ENCODE measurements at places on chromosomes 2 and 18.

DNA sequence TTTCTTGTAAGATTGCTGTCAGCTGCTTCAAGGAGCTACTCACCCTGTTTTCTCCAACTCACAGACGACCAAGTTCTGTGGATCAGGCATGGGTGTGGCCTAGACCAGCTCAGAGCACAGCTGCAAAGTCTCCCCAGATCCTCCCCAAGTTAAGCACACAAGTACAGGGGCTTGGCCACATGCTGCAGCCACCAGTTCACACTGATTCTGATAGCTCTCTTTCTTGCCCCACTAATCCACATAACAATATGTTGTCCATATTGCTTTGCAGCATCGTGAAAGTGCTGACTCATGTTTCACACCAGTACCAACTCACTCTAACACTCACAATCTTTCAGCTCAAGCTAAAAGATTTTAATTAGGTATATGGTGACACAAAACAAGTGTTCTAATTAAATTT, 437.0 kb downstream of the PARD3B start:
- no peak for DNase-seq

GRCh38 chr2:215528555-215528954, 92.7 kb upstream of the FN1 start:
- no peak for DNase-seq

- DNase-seq, result no peak
Observed at GRCh38 chr2:209592106-209592505, 168.3 kb downstream of the MAP2 start.

DNA sequence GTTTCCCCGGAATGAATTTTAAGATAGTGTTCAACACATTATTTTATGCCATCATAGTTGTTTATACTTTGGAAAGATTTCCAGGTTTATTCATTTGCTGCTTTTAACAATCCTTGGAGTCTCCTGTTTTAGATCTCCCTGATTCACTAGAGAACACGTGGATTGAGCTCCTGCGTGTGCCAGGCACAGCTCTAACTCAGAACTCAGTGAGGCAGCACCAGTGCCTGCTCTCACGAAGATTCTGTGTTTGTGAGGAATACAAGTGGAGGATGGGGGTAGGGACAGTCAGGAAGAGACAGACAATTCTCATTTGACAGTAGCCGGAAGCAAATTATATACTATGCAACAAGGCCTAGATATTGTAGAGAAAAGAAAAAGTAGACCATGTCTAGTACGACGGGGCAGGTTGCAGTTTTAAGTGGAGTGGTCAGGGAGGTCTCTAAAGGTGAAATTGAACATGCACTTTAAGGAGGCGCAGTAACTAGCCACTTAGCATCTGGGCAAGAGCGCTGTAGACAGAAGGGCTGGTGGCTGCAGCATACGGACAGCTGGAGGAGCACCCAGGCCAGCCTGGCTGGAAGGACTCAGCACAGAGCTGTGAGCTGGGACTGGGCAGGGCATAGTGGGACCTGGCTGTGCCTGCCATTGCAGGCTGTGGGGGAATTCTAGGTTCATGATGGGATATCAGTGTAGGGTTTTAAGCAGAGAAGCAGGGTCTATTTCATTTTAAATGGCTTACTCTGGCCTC, 24.3 kb downstream of the RNF144A start:
- DNase-seq, result no peak

- DNase-seq, result peak; percentile 51
Observed at GRCh38 chr18:58180738-58181353, 136.8 kb downstream of the NEDD4L start.

GRCh38 chr2:189854940-189855339, 70.7 kb downstream of the PMS1 start:
- DNase-seq, result no peak

- no peak for DNase-seq
Observed at GRCh38 chr2:231330311-231330710, 65.2 kb upstream of the B3GNT7 start.

DNA sequence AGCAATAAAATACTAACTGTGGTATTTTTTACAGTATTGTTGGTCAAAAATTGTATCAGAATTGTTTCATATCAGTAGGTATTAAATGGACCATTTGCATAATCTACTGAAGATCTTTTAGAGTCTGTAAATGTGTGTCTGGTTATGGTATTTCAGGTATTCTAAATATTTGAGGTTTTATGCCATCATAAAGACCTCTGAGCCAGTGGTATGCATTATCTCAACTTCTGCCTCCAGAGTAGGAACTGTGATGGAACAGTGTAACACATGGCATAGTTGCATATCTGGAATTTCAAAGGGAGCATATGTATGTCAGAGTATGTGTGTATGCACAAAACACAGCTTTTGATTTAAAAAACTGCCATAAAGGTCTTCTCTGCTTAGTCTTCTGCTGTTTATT, 15.4 kb downstream of the GREB1L start:
- DNase-seq, result no peak

DNA sequence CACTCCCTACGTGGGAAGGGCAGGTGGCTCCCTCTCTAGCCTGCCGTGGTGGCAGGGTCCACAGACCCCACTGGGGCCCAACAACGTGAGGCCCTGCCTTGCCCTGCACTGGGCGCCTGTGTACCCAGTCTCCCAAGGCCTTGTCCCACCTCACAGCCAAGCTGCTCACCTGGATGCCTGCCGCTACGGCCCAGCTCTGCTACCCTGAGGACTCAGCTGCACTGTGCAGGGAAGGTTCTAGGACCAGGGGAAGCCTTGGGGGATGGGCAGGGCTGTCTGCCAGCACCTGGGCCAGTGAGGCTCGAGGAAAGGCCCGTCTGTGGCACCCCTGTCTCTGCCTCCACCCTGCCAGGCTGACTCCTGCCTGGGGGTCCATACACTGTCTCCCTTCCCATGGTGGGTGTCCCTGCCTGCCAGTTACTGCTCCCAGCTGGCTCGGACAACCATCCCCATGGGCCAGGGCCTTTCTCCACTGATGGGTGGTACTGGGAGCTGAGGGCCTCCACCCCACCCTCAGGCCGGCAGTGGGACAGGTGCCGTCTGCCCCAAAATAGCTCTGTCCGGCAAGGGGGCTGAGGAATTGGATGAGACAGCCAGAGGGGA, 33.2 kb downstream of the HS6ST1 start:
- DNase-seq, result no peak

DNA sequence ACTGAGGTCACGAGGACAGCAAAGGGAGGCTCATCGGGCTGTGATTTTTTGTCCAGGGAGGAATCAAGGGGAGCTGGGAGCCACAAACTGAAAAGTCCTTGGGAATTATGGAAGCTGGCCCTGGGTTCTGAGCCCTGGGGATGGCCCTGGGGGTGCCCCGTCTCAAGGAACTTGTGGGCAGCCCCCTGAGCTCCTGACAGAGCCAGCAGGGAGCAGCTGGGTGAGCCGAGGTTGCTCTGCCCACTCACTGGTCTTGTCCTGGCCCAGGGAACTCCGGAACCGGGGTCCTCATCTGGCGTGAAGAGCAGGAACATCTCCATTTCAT, 61.3 kb upstream of the HDAC4 start:
- no peak for DNase-seq

- DNase-seq, result no peak
Observed at GRCh38 chr18:45245091-45245511, 370.2 kb upstream of the SLC14A2 start.

- no peak for DNase-seq
Observed at GRCh38 chr2:241908686-241909420, 39.3 kb downstream of the RTP5 start.

- DNase-seq, result no peak
Observed at GRCh38 chr2:201918616-201919307, 112.4 kb downstream of the CDK15 start.

DNA sequence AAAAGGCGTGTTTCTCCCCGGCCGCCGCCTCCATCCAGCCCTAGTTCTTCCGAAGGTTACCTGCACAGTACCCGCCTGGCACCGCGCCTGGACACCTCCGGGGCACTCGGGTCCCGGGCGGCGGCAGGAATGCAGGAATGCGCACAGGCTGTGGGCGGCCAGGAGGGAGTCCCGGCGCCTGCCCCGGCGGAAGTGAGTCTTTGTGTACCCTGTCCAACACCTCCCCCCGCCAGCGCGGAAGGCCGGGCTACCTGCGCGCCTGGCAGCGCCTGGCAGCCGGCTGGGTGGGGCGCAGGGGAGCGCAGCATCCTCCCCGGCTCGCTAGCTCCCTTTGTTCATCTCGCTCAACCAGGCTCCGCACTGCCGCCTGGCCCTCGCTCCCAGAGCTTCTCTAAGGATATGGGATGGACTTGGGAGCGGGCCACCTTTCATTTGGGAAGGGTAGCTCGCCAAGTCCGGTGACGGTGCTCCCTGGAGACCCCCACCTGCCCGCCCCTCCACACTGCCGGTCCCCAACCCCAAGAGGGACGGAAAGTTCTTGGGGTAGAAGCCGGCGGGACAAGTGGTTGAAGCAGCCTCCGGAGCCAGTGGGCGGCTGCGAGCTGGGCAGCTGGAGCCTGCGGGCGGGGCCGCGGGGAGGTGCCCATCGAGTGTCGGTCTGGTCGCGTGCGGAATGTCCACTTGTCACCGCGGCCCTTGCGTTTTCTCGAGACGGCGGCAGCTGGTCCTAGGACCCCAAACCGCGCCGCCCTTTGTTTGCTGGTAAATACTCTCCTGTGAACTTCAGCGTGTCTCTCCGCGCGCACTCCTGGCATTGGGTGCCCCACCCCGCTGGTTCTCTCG, 1.2 kb upstream of the ST6GAL2 start:
- DNase-seq, result no peak

DNA sequence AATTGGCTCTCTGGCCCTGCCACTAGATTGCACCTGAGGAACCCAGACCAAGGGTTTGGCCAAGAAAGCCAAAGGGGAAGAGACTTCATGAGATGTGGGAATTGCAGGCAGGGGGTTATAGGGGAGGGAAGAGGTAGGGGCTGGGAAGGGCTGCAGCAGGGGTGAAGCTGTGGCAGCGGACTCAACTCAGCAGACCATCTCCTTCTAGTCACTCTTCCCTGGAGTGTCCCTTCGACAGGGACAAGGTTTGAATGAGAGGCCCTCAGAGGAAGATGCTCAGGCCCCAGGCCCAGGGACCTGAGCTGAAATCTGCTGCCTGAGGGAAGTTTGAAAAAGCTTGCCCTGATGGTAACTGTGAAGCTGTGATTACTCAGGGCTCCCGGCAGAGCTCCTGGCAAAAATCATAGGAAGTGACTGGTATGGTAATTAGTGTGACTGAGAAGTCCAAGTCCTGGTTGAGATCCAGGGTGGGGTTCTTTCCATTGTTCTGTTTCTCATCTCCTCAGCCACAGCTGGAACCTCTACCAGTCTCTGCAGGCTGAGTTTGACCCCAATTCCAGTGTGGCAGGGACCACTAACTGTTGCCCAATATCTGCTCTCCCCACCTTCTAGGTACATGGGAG, 300.9 kb downstream of the CYP26B1 start:
- no peak for DNase-seq

DNA sequence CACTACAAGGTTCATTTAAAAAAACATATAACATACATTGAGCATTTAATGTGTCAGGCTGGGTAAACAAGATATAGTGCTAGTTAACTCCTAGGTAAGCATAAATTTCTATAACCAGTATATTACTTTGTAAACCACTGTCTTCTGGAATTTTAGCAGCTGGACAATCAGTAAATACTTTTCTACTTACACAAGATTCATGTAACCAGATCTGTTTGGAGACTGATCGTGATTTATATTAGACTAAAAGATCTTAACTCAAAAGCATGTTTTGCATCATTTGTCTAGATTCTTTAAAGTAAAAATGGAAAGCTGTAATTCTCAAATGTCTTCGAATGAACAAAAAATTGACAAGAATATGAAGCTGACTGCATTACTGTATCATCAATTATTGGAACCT, 941 bp upstream of the SGO2 start:
- no peak for DNase-seq

DNA sequence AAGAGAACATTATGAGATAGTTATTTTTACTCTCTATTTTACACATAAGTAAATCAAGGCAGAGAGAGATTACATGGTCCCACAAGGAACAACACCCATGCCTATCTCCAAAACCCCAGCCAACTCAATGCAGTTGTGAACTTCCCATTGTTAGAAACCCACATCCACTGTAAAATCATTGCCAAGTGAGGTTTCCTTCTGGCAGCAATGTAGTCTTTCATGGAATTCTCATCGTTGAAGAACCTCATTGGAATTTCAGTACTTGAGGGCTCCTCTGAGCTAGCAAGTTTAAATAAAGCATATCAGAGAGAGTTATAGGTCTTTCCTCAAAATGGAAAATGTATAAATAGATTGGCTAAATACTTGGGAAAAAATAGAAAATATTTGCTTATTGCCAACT, 105.2 kb downstream of the RAD51AP2 start:
- DNase-seq, result no peak

- DNase-seq, result peak; percentile 3
Observed at GRCh38 chr2:221572821-221573429, 821 bp upstream of the EPHA4 start.

DNA sequence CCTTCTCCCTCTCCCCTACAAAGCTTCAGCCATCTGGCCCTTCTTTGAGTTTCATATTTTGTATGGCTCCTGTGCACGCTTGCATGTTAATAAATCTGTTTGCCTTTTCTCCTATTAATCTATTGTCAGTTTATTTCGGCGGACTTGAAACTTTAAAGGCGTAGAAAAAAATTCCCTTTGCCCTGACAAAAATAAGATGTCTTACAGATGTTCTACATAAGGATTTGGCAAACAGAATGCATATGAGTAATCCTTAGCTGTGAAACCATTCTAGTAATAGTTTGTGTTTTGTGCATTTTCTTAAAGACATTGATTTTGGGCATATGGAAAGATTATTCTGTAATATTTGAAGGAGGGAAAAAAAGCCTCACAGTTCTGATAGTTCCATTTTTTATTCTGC, 15.0 kb upstream of the BMPR2 start:
- DNase-seq, result no peak

DNA sequence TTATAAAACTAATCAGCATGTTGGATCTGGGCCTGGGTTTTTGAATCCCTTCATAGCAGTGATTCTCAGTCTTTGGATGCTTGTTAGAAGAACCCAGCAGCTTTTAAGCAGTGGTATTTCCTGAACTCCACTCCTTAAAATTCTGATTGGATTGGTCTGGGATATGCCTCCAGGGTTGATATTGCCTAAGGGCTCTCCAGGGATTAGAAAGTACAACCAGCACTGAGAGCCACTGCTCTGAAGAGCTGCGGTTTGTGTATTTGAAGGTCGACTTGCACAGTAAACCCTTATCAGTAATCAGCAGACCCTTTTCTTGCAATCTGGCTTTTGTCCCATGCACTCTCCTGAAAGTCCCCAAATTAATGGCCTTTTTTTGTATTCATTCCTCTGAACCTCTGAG, 17.0 kb upstream of the RBMS1 start:
- DNase-seq, result no peak

DNA sequence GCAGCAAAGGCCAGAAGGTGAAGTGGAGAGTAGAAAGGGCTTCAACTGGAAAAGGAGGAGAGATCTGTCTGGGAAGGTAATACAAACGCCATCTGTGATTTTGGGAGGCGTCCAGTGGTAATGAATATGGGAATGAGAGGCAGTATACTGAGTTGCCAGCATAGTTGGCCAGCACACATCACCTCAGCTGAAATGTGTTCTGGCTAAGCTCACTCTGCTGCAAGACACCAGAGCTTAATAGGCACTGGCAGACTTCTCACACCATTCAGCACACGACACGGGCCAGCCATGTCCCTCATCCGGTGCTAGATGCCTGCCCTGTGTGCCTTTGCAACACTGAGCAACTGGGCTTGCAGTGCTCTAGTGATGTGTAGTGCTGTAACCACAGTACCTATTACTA, 277.1 kb downstream of the PIEZO2 start:
- no peak for DNase-seq

Measured in activated gamma-delta T cell treated with anti-CD3 and anti-CD28 coated beads, Interleukin-2, amount 50 U/mL, for 16 hours (primary cell).